ENCODE measurements at places on chromosomes 4 and X.

GRCh38 chr4:47615385-47615784, 130.3 kb downstream of the ATP10D start:
- DNase-seq = peak; percentile 71

GRCh38 chr4:128596115-128596514, 213.4 kb upstream of the JADE1 start:
- no peak for DNase-seq

DNA sequence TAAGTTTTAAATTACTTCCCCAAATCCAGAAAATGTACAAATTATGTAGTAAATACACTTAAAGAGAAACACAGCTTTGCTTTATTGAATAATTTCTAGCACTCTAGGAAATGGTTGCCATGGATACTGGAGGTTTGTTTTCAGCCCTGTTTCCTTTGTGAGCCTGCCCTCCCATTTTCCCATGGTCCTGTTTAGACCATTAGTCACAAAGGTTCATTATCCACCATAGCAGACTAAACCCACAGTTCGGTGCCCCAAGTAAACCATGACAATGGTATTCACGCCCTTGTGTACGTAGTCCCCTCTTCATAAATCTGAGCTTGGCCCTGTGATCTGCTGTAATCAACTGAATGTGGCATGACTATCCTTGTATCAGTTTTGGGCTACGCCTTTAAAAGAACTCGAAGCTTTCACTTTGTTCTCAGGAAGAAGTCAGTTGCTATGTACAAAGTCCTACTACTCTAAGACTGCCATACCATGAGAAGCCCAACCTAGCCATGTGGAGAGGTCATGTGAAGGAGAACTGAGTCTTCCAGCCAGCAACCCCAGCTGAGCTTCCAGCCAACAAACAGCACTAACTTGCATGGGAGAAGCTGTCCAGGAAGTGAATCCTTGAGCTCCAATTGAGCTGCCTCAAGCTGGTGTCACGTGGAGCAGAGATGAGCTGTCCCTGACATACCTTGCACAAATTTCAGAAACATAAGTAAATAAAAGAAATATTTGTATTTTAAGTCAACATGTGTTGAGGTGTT, 300.4 kb downstream of the LDB2 start:
- DNase-seq = no peak

DNA sequence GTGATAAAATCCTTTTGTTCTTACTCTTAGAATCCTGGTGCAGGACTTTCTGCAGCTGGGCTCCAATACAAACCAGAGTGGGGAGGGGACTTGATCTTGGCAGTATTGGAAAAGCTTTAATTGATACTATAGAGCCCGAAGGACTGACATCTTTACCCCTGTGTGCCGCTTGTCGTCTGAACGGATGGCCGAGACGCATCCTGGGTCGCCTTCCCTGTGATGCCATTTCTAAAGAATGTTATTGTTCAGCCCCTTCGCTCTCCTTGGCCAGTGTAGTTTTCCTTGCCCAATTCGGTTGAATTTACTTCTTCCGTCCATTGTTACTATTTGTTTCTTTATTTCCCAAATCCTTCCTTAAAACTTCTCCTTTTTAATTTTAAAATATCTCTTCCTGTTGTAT, 80.9 kb downstream of the CLDN34 start:
- DNase-seq = no peak

GRCh38 chrX:152899111-152899873, 1.4 kb downstream of the ZNF185 start:
- DNase-seq = no peak

GRCh38 chrX:13854003-13854402, 37.1 kb upstream of the GPM6B start:
- no peak for DNase-seq

GRCh38 chr4:56768316-56768715, 53.2 kb downstream of the SPINK2 start:
- no peak for DNase-seq

- peak; percentile 15 for DNase-seq
Measured at GRCh38 chr4:59553063-59553720, 1646.9 kb upstream of the ADGRL3 start.

DNA sequence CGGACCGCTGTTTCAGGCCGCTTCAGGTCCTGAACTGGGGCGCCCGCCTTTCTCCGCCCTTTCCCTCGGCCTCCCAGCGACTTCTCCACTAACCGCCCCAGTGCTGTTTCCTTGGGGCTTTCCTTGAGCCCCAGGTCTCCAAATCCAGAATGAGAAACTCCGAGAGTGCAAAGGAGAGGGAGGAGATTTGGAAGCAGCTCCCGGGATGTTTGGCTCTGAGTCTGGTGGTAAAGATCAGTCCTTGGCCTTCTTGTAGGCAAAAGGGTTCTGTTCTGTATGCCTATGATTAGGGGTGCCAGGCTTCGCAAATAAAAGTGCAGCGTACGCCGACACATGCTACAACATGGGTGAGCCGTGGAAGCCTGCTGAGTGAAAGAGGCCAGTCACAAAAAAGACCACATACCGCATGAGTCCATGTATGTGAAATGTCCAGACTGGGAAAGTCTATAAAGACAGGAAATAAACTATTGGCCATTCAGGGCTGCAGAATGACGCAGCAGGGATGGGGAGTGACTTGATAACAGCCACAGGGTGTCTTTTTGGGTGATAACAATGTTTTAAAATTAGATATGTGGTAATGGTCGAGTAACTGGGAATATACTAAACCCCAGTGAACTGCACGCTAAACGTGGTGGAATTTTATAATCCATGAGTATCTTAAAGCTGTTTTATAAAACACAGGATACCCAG, 99.8 kb downstream of the TRAPPC11 start:
- DNase-seq = no peak

DNA sequence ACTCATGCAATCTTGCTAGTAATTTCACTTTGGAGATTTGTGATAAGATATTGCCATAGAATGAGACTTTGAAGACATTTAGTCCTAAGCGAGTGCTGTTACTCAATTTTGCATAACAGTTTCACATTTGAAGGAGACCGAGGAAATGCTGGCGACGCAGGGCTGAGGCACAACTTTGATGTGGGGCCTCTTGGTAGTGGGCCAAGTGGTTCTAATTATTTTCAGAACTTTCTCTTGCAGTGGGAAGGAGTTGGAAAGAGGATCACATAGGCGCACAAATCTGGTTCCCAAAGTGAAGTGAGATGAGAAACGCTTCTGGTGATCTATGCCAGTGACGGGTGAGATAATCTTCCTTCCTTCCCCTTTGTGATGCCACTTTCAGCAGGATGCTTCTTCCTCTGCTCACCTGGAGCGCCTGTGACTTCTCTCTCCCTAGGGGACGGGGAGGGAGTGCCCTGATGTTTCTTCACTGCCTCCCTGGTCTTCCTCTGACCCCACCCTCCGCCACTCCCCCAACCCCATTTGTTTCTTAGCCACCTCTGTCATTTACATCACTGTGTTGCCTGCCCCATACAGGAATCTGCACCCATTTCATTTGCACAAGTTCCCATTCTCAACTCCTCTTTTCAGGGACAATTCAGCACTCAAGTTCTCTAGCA, 138.9 kb upstream of the MID1 start:
- DNase-seq = no peak

GRCh38 chr4:148834804-148835631, 392.8 kb upstream of the NR3C2 start:
- DNase-seq = no peak

DNA sequence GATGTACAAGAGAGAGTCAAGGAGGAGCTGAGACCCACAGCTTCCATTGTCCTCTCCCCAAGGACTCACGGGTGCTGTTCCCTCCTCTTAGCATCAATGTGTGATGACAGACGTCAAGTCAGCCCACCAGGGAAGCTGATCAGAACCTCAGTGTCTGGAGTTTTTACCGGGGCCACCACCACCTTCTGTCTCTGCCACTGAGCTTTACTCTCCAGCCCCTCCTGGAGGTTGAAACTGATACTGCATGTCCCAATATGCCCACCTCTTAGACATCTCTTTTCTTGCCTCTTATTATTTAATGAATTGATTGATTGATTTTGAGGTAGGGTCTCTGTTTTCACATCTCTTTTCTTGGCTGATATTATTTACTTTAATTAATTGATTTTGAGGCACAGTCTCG, 10.3 kb upstream of the AKAP17A start:
- DNase-seq = no peak

DNA sequence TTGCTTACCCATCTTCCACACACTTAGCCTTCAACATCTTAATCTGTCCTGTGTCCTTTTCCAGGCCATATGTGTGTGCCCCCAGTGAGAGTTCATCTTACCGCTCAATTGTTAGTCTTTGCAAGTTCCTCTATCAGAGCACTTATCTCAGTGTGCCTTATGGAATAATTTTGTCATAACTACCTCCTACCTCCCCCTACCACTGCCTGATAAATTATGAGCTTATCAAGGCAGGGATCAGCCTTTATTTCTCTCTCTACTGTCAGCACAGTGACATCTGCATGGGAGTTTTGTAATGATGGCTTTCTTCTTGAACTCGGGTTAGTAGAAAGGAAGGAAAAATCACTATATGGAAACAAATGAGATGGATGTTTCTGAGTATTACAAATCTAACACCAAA, 53.2 kb downstream of the MTM1 start:
- no peak for DNase-seq

DNA sequence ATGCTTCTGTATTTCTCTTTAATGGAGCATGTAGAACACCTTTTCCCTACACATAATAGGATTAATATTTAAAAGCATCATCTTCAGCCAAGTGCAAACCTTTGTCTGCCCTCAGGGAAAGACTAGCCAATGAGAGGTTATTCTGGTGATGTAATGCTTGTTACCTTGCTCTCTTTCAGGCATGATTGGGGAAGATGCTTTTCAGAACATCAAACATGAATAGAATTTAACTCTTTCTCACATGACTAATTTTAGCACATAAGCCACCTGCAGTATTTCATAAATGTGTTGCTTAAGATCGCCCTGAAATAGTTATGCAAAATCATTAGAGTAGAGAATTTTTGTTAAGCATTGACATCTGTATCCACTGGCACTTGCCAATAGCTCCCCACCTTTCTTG, 10.7 kb upstream of the EPGN start:
- DNase-seq = no peak

GRCh38 chr4:17846266-17846665, 35.5 kb downstream of the NCAPG start:
- peak; percentile 20 for DNase-seq

GRCh38 chr4:30720021-30720660, at the start of gene PCDH7:
TSS of gene PCDH7 (plus strand) at chr4:30720369. CDS start at chr4:30721423, 1,054 bp downstream.
- DNase-seq = peak; percentile 85

DNA sequence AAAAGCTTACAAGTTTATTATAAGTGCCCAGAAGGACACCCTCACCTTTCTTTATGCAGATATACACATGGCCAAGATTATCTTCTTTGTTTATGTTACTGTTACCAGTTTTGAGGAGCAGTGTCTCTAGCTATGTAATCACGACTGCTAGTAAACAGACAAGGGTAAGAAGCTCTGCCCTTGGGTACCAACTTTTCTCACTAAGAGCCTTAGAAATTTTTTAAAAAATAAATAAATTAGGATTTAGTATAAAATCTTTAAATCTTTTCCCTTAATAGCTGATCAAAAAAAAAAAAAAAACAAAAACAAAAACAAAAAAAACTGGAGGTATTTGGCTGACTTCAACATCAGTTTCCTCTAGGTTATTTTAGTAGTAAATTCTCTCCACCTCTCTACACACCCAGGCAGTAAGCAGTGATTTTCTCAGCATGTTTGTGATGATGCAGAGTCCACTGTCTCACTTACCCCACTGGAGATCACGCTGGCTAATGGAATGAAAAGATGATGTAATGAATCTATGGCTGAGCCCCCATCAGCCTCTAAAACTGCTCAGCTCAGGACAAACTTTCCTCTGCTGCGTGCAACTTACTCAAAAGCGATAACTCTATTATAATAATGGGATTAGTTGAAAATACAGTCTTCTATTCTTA, 125.9 kb downstream of the FRYL start:
- DNase-seq = no peak

DNA sequence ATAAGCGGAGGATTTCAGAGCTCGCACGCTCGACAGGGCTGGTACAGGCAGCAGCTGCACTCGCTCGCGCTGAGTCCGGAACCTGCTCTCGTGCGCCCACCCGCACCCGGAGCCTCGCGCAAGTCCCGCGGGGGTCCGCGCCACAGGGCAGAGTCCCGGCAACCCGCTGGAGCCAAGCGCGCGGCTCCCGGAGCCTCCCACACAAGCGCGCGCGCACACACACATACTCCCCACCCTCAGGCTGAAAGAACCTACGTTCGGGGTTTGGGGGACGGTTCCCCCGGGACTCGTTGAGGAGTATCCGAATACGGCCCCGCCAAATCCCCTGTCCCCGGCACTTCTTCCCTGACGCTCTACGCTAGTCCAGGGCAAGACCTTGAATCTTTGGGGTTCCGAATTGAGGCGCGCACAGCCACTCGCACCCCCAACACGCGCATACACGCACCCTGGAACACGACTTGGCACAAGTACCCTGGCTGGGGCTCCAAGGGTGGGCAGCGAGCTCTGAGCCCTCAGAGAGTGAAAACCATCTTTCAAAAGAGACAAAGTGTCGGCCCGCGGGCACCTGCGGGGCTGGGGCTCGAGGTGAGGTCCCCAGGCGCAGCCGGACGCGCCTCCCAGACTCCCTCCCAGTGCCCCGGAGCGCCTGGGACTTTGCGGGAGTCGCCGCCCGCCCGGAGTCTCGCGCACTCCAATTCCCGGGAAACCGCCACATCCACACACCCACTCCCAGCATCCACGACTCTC, 952 bp downstream of the ANOS1 start:
- DNase-seq = no peak

- DNase-seq = no peak
Measured at GRCh38 chrX:118726396-118726795, 1.0 kb upstream of the IL13RA1 start.

- DNase-seq = no peak
Measured at GRCh38 chr4:156974264-156974663, 2.7 kb upstream of the PDGFC start.

DNA sequence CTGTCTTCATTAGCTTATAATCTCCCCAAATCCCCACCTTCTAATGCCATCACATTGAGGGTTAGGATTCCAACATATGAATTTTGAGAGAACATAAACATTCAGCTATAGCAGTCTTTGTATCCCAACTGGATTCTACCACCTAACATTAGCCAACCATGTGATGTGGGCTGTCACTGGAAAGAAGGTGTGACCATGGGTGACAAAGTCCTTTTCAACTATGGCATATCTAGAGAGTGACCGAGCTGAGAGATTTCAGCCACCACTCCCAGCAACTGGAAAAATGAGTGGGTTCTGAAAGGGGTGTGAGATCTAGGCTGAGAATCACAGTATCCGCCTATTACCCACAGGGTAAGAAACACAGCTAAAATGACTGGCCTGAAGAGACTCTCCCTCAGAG, 22.1 kb downstream of the GABRB1 start:
- no peak for DNase-seq

DNA sequence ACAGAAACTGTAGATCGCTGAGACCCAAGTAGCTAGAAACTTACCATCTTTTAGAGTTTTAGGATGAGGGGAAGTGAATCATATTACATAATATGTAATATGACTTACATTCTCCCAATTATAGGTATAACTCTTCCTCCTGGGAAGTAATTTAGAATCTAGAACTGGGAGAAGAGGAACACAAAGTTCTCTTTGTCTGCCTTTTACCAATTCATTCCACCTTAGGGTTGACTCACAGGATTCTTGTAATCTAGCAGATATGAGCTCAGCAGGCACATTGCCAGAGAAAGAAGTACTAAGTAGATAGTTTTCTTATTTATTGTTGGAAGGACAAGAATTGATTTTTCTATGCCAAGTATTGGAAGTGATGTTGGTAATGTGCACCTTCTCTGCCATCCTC, 58.0 kb upstream of the CCSER1 start:
- DNase-seq = peak; percentile 88

GRCh38 chrX:2183193-2183725, 317.5 kb downstream of the DHRSX start:
- DNase-seq = peak; percentile 25

Data from foreskin keratinocyte (primary cell).